ENCODE measurements at places on chromosomes 4 and X. TPM values are rescaled to one million over a fixed set of nuclear protein-coding genes. Genes with fewer than 3 reads are reported as not detected.
A peak's percentile ranks its signal among the peaks of the same experiment; 100 is the strongest.

GRCh38 chr4:81397635-81398034 lies 74.1 kb downstream of the RASGEF1B start:
- DNase-seq = no peak

GRCh38 chrX:139094671-139095592 lies 383.4 kb upstream of the FGF13 start:
- DNase-seq = no peak

- no peak for DNase-seq
These were observed 45.9 kb downstream of the USP11 start for GRCh38 chrX:47278691-47279090.

- DNase-seq = no peak
These were observed 159.4 kb downstream of the OPHN1 start for GRCh38 chrX:68273887-68274286.

- no peak for DNase-seq
These were observed 286.4 kb upstream of the FAT1 start for GRCh38 chr4:187010052-187010451.

DNA sequence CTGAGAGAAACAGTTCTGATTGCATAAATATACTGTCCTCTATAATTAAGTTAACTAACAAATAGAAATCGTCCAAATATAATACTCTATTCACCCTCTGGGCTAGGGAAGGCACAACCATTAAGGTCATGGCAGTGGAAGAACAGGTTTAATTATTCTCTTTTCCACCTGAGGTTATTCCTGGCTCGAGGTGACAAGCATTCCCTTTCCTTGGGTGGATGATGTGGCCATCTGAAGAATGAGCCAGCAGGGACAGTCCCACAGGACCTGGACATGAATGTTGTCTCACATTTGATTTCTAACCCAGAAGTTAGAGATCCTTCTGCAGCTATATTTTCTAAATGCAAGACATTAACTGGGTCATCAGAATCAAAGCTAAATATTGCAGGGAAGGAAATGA lies 5.5 kb downstream of the IBSP start:
- DNase-seq = no peak

DNA sequence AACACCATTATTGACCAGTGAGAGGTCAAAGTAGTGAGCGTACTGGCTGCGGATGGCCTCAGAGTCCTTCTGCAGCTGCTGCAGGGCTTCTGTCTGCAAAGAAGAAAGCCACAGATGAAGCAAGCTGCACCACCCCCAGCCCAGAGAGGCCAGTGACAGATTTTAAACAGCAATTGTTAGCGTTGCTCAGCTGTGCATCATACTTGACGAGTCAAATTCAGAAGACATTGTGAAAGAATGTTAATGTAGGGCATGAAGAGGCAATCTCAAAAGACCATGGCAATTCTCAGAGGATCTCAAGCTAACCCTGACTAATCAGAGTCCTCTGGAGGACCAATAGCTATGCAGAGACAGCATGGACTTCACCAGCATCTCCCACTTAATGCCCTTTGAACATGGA lies 16.6 kb downstream of the DKC1 start:
- DNase-seq = no peak

DNA sequence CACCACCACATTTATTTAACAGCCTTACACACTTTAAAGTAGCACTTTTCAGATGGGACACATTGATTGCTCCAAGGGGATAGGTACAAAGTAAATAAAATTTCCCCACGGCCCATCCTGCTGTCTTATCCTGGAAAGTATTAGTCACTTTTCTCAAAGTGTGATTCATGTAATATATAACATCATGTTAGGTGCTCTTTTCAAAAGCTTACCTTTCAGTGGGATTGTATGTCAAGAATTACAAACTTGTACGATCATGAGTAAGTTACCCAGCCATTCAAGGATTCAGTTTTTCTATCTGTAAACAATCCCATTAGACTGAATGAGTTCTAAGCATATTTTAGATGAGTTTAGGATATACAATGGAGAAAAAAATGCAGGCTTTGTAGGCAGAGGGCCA lies 876.6 kb upstream of the GRID2 start:
- DNase-seq = no peak

- DNase-seq = no peak
These were observed 18.2 kb downstream of the IL13RA1 start for GRCh38 chrX:118745570-118745969.

DNA sequence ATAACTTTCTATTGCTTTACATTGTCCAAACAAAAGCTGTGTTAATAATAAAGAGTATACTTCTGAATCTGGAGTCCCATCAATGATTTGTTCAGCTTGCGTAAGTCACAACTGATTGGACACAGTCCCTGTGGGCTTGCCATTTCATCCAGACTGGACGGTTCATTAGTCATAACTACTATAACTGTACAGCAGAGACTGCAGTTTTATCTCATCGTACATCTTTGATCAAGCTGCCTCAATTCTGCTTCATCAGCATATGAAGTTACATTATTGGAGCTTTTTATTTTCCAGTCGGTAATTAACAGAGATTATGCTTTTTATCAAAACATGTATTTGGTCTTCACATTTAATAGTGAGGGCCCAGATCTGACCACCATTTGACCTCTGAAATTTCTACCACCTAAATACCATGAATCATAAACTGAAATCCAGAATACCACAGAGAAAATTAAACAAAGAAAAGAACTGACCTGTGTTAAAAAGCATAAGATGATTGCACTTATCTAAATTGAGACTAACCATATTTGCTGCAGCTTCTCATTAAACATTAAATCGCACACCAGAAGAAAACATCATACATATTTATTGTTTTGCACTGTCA lies 12.5 kb upstream of the MAB21L2 start:
- no peak for DNase-seq

DNA sequence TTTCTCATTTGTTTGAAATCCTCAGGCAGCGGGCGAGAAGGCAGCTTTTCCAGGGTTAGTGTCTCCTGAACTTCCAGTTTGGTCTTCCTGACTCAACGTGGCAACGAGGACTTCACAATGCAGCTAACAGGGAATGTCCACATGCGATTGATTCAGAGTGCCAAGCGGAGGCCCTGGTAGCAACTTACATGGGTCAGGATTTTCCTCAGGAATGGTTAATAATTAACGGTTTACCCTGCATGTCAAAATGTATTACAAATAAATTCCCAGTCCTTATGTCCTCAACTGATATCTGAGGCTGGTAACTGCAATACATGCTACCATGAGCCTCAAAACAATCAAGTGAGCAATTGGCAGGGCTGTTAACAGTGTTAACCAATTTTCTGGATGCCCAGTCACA lies 67.2 kb downstream of the MAP3K15 start:
- no peak for DNase-seq

- DNase-seq = no peak
These were observed 12.7 kb downstream of the ADGRL3 start for GRCh38 chr4:61212788-61213187.

DNA sequence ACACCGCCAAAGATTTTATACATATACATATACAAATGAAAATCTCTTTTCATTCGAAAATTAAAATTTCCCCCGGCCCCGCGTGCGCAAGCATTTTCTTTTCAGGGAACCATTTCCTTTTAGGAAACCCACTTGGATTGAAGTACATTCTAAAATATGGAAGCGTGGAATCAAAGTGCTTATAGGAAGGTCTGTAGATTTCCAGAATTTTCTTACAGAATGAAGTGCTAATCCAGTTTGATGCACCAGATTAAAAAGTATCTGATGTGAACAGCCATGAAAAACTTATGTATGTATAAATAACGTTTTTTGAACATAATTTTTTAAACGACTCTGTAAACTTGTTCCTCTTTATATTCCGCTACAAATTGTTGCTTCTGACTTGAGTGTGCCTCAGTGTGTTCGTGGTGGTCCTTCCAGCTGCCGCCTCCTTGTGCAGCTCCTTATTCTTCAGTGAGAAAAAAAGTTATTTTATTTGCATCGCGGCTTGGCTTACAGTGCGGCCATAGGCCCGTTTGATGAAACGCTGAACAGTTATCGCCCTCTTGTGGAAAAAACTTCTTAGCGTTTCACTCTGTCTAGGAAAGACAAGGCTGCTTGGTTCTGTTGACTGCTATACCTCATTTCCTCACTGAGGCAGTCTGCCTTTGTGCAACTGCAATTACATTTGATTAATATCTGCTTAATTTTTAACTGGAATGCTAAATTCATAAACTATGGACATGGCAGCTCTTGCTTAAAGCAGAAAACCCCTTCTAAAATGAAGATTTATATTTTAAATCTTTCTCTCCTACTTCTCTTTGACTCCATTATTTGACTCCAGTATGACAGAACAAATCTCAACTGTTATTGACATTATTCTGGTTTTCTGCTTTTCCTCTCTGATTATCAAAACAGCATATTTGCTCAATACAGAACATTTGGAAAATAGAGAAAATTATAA lies 4.7 kb upstream of the NKX6-1 start:
- no peak for DNase-seq

- DNase-seq = peak; percentile 15
These were observed at the start of gene SMIM10 for GRCh38 chrX:134990801-134991481. Gene SMIM10, plus strand, starts transcription at chrX:134990991. Its CDS starts 105 bp downstream, at chrX:134991096.

DNA sequence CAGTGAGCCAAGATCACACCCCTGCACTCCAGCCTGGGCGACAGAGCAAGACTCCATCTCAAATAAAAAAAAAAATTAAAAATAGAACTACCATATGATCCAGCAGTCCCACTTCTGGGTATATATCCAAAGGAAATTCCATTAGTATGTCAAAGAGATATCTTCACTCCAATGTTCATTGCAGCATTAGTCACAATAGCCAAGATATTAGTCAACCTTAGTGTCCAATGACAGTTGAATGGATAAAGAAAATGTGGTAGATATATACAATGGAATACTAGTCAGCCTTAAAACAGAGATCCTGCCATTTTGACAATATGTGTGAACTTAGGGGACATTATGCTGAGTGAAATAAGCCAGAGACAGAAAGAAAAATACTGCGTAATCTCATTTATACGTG lies 49.4 kb downstream of the C4orf46 start:
- DNase-seq = no peak

DNA sequence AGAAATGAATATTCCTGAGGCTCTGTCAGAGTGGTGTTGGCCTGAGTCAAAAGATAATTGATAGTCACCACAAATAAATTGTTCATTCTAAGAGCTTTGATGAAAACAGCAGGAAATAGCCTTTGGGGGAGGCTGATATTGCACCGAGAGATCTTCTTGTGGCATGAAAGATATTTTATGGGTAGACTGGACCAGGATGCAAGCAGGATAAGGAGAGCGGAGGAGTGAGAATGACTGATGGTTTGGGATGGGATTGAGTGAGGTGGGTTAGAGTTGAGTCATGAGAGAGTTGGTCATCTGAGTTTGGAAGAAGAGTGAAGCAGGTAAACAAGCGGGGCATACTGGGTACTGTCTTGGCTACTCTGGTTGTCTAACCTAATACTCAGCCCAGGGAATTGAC lies 88.7 kb downstream of the REPS2 start:
- no peak for DNase-seq

GRCh38 chr4:143564472-143564871 lies 51.0 kb downstream of the SMARCA5 start:
- DNase-seq = no peak

- no peak for DNase-seq
These were observed 1.9 kb downstream of the MAGEB1 start for GRCh38 chrX:30248854-30249253.

DNA sequence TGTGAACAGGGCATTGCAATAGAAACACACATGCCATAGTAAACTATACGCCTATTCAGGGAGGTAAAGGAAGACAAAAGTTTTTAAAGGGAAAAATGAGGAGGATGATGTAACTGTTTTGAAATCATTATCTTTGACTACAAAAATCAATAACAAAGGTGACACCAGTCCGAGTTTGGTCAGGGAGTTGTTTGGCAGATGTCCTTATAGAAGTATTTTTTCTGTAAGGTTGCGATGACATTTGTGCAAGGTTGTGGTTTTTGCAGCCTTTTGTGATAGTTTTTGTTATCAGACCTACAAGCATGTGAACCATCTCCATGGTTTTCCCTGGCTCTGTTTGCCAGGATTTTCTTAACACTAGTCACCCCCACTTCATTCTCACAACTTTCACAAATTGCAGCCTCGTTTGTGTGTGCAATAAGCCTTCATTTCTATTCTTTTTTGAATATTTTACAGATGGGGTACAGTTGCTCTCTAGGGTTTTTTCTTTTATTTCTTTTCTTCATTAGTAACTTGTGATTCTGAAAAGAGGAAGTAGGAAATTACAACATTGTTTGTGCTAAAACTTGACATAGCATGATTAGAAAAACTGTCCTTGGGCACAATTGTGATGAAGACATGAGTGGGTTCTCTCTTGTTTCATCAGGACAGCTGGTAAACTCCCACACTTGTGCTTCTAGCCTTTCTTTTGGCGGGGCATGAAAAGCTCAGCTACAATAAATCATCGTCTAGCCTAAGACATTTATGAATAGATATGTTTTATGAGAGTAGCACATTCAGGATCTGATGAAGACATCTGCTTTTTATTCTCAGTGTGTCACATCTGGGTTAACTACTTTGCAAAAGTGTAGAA lies 60.2 kb upstream of the PNPLA4 start:
- DNase-seq = no peak

GRCh38 chrX:155094468-155095061 lies 23.3 kb downstream of the BRCC3 start:
- peak; percentile 10 for DNase-seq

DNA sequence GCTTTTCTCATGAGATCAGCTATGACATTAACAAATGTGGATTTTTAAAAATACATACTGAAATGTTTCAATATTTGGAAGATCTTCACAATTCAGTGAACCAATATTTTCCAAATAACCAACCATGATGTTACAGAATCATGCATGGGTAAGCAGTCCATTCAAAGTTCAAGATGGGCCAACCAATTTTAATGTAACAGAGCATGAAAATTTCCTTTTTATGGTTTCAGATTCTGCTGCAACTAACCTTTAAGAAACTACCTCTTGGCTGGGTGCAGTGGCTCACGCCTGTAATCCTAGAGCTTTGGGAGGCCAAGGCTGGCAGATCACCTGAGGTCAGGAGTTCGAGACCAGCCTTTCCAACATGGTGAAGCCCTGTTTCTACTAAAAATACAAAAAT lies 107.7 kb downstream of the RBM47 start:
- no peak for DNase-seq

- no peak for DNase-seq
These were observed 43.1 kb downstream of the SYNPO2 start for GRCh38 chr4:118931786-118932185.

Gene C1QTNF7
- not detected for total RNA-seq

Gene GAGE12E
- not detected for total RNA-seq

Gene PDZD4
- 1.2 TPM for total RNA-seq

Gene ZNF81
- 6.6 TPM for total RNA-seq

Gene COX7B2
- not detected for total RNA-seq

Gene CCSER1
- total RNA-seq = 0.23 TPM

Gene LIAS
- 23.2 TPM for total RNA-seq

Gene ACE2
- total RNA-seq = not detected
